Nephron progenitor cell (in vitro differentiated cells): ENCODE measurements at places on chromosomes 11 and 22.

DNA sequence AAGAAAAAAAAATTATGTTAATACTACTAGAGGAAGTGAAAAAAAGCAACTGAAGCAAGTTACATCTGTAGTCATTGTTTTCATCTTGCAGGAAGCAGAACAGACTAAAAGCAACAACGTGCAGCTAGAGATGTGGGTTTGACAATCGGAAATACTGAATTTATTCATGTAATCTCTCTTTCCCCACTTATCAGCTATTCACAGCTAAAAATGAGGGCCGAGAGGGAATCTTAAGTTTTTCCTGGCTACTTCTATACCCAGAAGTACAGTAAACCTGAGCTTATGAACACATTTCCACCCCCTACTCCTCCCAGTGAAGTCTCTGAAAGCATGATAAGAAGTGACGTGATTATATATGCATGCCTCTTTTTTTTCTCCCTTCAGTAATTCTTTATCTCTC, 116.5 kb downstream of the SPON1 start:
- peaks cover 31% of the 10 kb centered on the region for H3K36me3 ChIP-seq
- H3K4me1 ChIP-seq: peaks cover 24% of the 10 kb centered on the region
- H3K27ac ChIP-seq: no peak overlapping the region

DNA sequence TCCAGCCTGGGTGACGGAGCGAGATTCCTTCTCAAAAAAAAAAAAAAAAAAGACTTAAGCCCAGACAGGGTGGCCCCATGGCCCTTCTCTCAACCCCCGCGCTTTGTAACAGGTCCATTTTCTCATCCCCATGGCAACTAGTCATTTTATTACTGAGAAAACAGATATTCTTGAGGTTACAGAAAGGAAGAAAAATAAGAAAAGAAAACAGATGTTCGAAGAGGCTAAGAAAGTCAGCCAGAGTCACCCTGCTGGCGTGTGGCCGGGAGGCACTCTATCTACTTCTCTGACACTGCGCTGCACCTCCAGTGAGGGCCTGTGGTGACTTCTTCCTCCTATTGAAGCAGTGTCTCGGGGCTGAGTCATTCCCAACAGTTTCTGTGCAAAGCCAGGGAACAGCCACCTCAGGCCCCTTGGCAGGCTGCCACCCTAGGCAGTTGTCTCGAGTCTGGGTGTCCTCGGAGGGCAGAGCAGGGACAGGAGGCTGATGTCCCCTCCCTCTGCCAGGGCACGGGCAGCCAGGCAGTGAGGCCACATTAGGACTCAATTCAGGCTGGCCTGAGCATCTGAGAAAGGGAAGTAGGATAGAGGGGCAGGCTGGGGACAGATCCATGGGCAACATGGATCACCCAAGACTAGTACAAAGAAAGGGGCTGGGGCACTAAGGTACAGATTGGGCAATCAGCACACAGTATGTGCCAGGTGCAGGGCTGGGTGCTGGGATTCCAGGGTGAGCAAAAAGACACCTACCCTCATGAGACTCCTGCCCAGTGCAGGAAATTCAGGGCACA, 16.4 kb upstream of the SYVN1 start:
- H3K4me3 ChIP-seq: no peak overlapping the region
- no peak for DNase-seq
- H3K4me1 ChIP-seq: peaks cover 13% of the 10 kb centered on the region

- H3K4me3 ChIP-seq: no peak overlapping the region
- peak overlapping the region; percentile 73 for H3K27ac ChIP-seq
- H3K36me3 ChIP-seq: peaks cover 7% of the 10 kb centered on the region
- DNase-seq: no peak
- H3K27me3 ChIP-seq: peaks cover 4% of the 10 kb centered on the region
Observed at GRCh38 chr22:28112190-28112544, 193.1 kb upstream of the PITPNB start.

GRCh38 chr11:8058216-8058615, 22.8 kb upstream of the TUB start:
- H3K27me3 ChIP-seq: peaks cover 15% of the 10 kb centered on the region
- no peak overlapping the region for H3K4me3 ChIP-seq
- H3K27ac ChIP-seq: no peak overlapping the region
- no peak for DNase-seq
- no peaks in the 10 kb centered on the region for H3K36me3 ChIP-seq
- H3K4me1 ChIP-seq: peaks cover 27% of the 10 kb centered on the region

DNA sequence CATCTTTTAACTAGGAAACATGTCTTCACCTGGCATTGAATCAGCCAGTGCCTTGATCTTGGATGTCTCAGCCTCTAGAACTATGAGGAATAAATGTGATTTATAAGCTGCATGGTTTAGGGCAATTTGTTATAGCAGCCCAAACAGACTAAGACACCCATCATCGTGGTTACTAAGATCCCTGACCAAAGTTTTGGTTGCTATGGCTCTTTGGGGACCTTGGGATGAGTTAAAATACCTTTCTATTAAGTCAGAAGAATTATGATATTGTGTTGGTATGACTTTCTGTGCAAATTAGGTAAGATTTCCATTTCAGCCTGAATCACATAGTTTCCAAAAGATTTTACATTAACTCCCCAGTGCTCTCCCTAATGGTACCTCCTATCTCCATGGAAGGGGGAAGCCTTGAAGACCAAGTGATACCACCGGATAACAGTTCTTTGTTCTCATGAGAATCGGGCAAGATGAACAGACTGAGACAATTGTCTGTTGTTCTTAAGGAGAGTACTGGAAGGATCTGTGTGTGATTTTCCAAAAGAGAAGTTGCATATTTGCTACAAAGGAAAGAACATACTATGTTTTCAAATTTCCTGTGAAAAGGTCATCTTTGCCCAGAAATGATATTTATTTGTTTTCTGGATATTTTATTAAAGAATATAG, 60.4 kb upstream of the UBASH3B start:
- H3K4me1 ChIP-seq: no peaks in the 10 kb centered on the region
- H3K27me3 ChIP-seq: peaks cover 12% of the 10 kb centered on the region
- H3K36me3 ChIP-seq: no peaks in the 10 kb centered on the region

DNA sequence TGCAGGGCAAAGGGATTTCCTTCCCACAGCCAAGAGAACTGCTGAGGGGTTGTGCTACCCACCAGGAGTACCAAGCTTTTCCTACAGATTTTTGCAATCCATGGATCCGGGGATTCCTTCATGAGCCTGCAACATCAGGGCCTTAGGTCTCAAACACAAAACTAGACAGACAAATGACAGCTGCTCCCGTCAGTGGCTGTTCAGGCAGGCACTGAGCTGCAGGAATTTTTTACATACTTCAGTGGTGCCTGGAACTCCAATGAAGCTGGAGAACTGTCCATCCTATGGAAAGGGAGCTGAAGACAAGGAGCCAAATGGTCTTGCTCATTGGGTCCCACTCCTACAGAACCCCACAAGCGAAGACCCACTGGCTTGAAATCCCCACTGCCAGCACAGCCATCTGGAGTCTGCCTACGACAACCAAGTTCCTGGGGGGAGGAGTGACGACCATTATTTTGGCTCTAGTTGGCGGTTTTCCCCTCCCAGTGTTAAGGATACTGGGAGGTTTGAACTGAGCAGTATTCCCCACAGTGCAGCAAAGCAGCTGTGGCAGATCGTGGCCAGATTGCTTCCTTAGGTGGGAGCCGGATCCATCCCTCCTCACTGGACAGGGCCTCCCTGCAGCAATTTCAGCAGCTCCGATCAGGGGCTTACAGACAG, 157.7 kb upstream of the TMEM45B start:
- no peaks in the 10 kb centered on the region for H3K27me3 ChIP-seq
- H3K36me3 ChIP-seq: peaks cover 33% of the 10 kb centered on the region
- H3K4me3 ChIP-seq: peak overlapping the region; percentile 37
- H3K4me1 ChIP-seq: peaks cover 25% of the 10 kb centered on the region
- no peak overlapping the region for H3K27ac ChIP-seq
- DNase-seq: no peak

GRCh38 chr22:25030636-25031035, 78.1 kb downstream of the KIAA1671 start:
- H3K4me1 ChIP-seq: peaks cover 24% of the 10 kb centered on the region
- H3K36me3 ChIP-seq: peaks cover 33% of the 10 kb centered on the region
- H3K27ac ChIP-seq: no peak overlapping the region
- no peak overlapping the region for H3K4me3 ChIP-seq
- peaks cover 4% of the 10 kb centered on the region for H3K27me3 ChIP-seq

DNA sequence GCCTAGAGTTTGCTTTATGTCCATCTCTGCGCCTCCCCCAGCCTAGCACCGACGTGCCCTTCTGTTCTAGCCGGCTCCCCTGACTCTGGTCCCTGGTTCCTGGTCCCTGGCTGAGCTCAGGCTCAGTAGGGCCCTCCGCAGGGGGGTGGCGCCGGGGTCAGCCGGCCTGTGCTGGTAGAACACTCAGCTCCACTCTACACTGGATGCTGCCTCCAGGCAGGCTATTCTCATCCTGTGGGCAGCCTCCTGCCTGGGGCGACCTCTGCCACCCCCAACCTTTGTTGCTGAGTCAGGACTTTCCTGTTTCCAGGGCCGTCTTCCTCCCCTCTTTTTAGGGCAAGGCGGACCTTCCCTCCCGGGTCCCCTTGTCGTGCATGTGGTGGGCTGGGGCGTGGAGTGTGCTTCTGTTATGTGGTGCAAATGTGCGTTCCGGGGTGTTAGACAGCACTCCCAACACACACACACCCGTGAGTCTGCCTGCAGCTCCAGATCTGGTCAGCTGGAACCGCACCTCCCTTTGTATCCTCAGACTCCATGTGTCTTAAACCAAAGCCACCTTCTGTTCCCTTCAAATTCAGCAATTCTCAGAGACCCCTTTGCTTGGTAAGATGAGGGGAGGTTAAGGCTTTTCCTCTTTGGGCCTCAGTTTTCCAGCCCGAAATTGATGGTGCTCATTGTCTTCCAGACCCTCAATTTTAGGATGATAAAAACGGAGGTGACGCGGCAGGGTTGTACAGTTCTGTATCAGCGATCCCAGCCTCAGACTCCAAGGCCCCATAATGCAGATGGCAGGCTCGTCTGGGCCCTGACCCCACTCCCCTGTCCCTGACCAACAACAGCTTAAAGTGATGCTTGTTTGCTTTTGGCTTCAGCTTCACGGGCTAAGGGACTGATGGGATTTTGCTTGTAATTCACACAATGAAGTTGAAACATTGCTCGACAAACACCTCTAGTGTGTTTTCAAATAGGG, 1327.9 kb downstream of the BRD1 start:
- H3K27me3 ChIP-seq: peaks cover 8% of the 10 kb centered on the region
- no peak for DNase-seq
- peaks cover 48% of the 10 kb centered on the region for H3K4me1 ChIP-seq

DNA sequence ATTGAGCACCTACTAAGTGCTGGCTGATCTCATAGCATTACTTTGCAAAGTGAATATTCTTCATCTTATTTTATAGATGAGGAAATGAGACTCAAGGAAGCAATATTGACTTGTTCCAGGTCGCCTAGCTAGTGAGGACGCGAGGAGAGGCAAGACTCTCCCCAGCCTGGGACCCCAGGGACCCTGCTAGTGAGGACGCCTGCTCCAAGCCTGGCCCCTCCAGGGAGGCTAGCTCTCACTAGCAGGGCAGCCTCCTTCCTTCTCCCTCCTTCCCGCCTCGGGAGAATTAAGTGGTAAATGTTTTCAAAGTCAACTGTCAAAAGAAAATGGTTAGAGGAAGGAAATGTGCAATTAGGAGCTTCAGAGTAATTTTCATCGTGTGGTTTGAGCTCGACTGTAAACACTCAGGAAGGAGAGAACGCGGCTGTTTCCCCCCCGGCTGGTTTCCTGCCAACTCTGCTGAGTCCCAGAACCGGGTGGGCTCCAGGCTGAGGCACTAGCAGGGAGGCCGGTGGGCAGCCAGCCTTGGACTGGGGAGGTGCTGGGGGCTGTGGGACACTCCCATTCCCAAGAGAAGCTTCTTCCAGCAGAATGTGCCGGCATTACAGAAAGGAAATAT, 17.9 kb downstream of the MYEOV start:
- peaks cover 14% of the 10 kb centered on the region for H3K27me3 ChIP-seq
- H3K4me3 ChIP-seq: no peak overlapping the region
- H3K4me1 ChIP-seq: peaks cover 5% of the 10 kb centered on the region

GRCh38 chr11:104734998-104735397, 163.3 kb downstream of the CASP12 start:
- no peaks in the 10 kb centered on the region for H3K27me3 ChIP-seq
- H3K4me1 ChIP-seq: peaks cover 5% of the 10 kb centered on the region
- no peak for DNase-seq
- H3K27ac ChIP-seq: no peak overlapping the region
- no peaks in the 10 kb centered on the region for H3K36me3 ChIP-seq
- H3K4me3 ChIP-seq: no peak overlapping the region

GRCh38 chr11:58636587-58636986, 14.1 kb downstream of the CNTF start:
- no peak overlapping the region for H3K4me3 ChIP-seq
- H3K4me1 ChIP-seq: no peaks in the 10 kb centered on the region
- H3K27ac ChIP-seq: no peak overlapping the region
- H3K36me3 ChIP-seq: no peaks in the 10 kb centered on the region
- no peak for DNase-seq

DNA sequence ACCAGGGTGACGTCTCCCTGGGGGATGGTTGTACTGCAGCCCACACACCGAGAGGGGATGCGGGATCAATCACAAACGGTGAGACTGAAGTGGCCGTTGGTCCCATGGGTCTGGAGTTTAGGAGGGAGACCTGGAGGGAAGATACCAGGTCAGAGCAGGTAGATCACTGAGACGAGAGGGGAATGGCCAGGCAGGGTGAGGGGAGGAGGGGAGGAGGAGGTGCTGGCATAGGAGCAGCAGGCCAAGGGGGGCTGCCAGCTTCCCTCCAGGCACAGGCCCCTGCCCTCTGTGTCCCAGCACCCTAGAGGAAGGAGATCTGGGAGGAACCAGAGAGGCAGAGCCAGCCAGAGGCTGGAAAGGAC, 7.0 kb downstream of the MAPK8IP2 start:
- peaks cover 29% of the 10 kb centered on the region for H3K4me1 ChIP-seq
- DNase-seq: no peak
- H3K36me3 ChIP-seq: no peaks in the 10 kb centered on the region

- no peak for DNase-seq
- H3K4me1 ChIP-seq: peaks cover 18% of the 10 kb centered on the region
- H3K27ac ChIP-seq: no peak overlapping the region
- no peaks in the 10 kb centered on the region for H3K36me3 ChIP-seq
- peaks cover 15% of the 10 kb centered on the region for H3K27me3 ChIP-seq
Observed at GRCh38 chr11:76623171-76623883, 47.2 kb downstream of the LRRC32 start.

GRCh38 chr22:23804781-23805291, 18.1 kb downstream of the SMARCB1 start:
- peaks cover 3% of the 10 kb centered on the region for H3K27me3 ChIP-seq
- H3K4me3 ChIP-seq: no peak overlapping the region
- no peak for DNase-seq
- peak overlapping the region; percentile 25 for H3K27ac ChIP-seq

- H3K36me3 ChIP-seq: no peaks in the 10 kb centered on the region
- peaks cover 25% of the 10 kb centered on the region for H3K27me3 ChIP-seq
- H3K4me3 ChIP-seq: no peak overlapping the region
- no peaks in the 10 kb centered on the region for H3K4me1 ChIP-seq
Observed at GRCh38 chr11:13238879-13239514, 38.6 kb upstream of the BMAL1 start.

GRCh38 chr11:59668188-59668949, 468 bp downstream of the PATL1 start:
- peak overlapping the region; percentile 92 for H3K4me3 ChIP-seq
- DNase-seq: peak; percentile 78
- peaks cover 28% of the 10 kb centered on the region for H3K36me3 ChIP-seq
- H3K27me3 ChIP-seq: peaks cover 4% of the 10 kb centered on the region

- H3K4me1 ChIP-seq: peaks cover 18% of the 10 kb centered on the region
- H3K4me3 ChIP-seq: peak overlapping the region; percentile 91
- H3K27ac ChIP-seq: peak overlapping the region; percentile 78
- DNase-seq: peak; percentile 28
Observed at GRCh38 chr11:70399681-70400112, 1.4 kb downstream of the CTTN start.

- peaks cover under 1% of the 10 kb centered on the region for H3K27me3 ChIP-seq
- peaks cover 11% of the 10 kb centered on the region for H3K4me1 ChIP-seq
- DNase-seq: no peak
Observed at GRCh38 chr11:110801328-110801727, 89.1 kb upstream of the ARHGAP20 start.
